ENCODE measurements at places on chromosomes 4 and X.

DNA sequence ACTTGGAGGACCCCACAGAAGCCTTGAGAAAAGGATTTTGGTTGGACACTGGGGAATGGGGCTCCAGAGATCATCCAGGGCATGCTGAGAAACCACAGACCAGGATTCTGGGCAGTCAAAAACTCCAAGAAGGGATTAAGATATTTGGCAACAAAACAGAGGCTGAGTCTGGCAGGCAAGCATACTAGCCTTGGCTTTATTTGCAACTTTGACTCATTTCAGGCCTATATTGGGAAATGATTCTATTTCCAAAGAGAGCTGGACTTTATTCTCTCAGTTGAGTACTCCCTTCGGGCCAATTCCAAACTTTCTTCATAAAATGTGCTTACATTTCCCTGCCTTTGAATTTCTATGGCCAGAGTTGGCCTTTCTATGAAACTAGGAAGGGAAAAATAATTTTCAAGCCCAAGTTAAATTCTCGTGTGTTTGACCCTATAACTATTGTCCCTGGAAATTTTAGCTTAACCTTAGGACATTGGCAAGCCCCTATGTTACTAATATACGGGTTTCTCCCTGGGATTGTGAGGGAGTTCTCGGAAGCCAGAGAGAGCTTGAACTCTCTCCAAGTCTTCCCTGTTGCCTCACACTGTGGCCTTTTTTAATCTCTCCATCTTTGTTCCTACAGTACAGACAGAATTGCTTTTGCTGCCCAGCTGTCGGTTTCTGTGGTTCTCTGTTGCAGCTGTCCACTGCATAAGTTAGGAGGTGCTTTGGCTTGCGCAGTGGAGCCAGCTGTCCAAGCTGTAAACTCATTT lies 112.6 kb upstream of the FAM9A start:
- DNase-seq: no peak

GRCh38 chr4:26001413-26001812 lies 87.4 kb downstream of the SMIM20 start:
- no peak for DNase-seq

- no peak for DNase-seq
Observed at GRCh38 chr4:152039023-152039481, 278.2 kb upstream of the GATB start.

DNA sequence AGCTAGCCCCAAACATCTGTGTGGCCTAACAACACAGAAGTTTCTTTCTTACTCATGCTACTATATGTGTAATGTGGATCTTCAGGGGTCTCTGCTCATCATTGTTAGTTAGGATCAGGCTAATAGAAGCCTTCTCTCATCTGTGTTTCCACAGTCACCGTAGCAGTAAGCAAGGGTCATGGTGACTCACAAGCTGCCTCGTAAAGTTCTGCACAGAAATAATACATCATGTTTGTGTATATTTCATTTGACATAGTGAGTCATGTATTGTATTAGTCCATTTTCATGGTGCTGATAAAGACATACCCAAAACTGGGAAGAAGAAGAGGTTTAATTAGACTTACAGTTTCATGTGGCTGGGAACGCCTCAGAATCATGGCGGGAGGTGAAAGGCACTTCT lies 38.7 kb downstream of the SLC4A4 start:
- DNase-seq: no peak

DNA sequence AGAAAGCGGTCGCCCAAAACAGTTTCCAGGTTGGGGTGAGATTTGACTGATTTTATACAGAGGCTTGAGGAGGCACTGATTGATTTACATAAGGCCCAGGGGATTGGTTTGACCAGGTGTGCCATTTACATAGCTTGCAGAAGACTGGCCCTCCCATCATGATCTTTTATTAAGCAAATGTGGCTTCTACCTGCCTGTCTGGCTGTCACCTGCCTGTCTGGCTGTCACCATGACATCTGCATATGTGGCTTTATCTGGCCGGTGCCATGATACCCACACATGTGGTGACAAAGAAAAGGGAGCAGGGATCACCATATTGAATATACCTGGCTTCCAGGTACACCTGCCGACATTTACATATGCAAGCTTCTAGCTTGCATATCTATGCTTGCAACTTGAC lies 17.0 kb upstream of the CDS1 start:
- no peak for DNase-seq

DNA sequence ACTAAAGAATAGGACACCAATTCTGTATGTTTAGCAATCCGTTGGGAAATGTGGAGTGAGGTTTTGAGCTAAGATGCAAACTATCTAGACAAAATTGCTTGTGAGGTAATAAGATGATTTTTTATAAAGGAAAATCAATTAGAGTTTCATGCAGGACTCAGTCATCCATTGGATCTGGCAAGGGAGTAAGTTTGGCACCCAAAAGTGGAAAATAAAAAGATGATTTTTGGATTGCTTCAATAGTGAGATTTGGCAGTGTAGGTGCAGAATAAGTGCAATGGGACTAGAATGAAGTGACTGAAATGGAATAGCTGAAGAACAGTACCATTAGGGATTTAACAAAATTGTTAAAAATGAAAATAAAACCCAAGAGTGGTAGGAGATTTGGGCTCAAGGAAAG lies 290.5 kb upstream of the EPHA5 start:
- no peak for DNase-seq

- DNase-seq: peak; percentile 58
Observed at GRCh38 chr4:30718021-30718542, 2.1 kb upstream of the PCDH7 start.

- no peak for DNase-seq
Observed at GRCh38 chr4:16123356-16124084, 39.7 kb upstream of the PROM1 start.

- DNase-seq: no peak
Observed at GRCh38 chr4:159023741-159024140, 79.1 kb upstream of the RAPGEF2 start.

DNA sequence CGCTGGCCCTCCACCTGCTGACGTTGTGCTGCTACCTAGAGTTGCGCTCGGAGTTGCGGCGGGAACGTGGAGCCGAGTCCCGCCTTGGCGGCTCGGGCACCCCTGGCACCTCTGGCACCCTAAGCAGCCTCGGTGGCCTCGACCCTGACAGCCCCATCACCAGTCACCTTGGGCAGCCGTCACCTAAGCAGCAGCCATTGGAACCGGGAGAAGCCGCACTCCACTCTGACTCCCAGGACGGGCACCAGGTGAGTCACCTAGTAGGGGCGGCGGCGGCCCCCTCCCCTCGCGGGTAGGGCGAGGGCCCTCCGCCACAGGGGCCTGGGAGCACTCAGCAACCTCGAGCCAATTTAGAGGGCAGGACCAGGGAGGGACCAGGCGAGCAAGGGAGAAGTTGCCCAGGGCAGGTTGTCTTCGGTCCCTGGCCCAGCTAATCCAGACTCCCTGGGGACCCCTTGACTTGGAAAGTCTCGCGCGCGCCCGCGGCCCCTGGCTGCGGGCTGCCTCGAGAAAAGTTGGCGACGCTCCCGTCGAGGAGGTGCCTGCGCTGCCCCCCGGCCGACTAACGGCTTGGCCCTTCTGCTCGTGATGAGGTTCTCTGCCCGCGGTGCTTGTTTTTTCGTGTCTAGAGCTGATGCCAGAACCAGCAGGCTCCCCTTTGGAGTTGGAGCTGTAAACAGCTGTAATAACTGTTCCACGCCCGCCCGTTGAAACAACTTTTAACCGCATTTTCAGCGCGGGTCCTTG lies 717 bp downstream of the EDA start:
- no peak for DNase-seq

DNA sequence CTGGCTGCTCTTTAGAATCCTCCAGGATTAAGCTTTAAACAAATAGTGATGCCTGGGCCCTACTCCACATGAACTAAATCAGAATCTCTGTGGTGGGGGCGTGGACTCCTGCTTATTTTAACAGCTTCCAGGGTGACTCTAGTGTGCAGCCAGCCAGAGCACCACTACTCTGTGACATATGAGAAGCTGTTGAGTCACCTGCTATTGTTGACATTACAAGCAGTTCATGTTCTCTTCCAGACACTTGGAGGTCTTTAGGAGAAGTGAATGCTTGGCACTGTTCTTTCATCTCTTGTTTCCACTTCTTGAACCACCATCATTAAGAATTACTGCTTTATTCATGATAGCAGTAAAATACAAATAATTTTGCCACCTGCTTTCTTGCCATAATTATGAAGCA lies 426 bp upstream of the C4orf51 start:
- DNase-seq: no peak

GRCh38 chrX:1462596-1463251 lies 10.0 kb upstream of the ASMTL start:
- DNase-seq: no peak

- no peak for DNase-seq
Observed at GRCh38 chrX:77704881-77705280, 81.1 kb downstream of the ATRX start.

DNA sequence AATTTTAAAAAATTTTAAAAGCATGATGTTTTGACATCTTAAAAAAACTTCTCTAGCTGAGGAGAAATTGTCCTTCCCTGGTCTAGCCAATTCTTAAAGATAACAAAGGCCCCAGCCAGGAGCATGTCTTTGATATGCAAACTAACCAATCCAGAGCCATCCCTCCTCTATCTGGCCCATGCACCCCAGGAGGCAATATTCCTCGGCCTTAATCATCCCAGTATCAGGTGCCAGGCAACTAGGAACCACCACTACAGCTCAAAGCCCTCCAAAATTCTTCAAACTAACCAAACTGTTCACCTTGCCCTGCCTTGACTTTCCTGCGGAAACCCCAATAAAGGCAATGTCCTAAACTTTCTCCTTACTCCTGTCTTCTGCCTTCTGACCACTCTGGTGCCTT lies 97.8 kb upstream of the USP9X start:
- DNase-seq: no peak

- no peak for DNase-seq
Observed at GRCh38 chr4:126719852-126720251, 912.9 kb upstream of the INTU start.

DNA sequence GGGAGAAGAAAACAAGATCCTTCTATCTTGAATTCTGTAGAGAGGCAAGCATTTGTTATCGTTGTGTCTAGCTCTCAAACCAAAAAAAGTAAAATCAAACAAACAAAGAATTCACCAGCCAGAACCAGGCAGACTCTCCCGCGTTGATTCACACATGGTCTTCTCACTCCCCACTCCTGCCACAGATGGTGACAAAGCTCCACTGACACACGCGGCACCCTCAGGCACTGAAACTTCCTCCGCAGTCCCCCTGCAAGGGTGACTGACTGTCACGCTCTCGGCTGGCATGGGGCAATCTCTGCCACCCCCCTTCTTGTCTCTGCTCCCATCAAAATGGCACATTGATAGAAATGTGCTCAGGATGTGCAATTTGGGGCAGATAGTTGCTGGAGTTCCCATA lies 304.9 kb downstream of the DHX15 start:
- DNase-seq: no peak

GRCh38 chr4:73446336-73446938 lies 10.4 kb downstream of the AFP start:
- peak; percentile 59 for DNase-seq

DNA sequence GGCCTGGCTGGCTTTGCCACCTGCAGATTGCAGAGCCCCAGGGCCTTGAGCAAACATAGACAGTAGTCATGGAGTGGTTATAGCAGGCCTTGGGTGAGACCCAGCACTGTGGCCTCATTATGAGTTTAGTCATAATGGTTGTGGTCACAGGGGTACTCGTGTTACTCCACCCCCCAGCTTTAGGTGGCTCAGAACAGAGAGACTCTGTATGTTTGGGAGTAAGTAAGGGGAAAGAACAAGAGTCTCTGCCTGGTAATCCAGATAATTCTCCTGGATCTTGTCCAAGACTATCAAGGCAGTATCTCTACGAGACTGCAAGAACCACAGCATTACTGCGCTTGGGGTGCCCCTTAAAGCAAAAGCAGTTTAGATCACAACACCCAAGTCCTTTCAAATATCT lies 62.3 kb upstream of the SCRG1 start:
- DNase-seq: no peak

GRCh38 chrX:134406356-134407064 lies 53.5 kb upstream of the HPRT1 start:
- DNase-seq: peak; percentile 10

- DNase-seq: no peak
Observed at GRCh38 chr4:174553031-174553430, 30.7 kb upstream of the HPGD start.

- no peak for DNase-seq
Observed at GRCh38 chrX:68945603-68946228, 116.9 kb downstream of the EFNB1 start.

- no peak for DNase-seq
Observed at GRCh38 chrX:110284159-110284558, 33.7 kb downstream of the AMMECR1 start.

DNA sequence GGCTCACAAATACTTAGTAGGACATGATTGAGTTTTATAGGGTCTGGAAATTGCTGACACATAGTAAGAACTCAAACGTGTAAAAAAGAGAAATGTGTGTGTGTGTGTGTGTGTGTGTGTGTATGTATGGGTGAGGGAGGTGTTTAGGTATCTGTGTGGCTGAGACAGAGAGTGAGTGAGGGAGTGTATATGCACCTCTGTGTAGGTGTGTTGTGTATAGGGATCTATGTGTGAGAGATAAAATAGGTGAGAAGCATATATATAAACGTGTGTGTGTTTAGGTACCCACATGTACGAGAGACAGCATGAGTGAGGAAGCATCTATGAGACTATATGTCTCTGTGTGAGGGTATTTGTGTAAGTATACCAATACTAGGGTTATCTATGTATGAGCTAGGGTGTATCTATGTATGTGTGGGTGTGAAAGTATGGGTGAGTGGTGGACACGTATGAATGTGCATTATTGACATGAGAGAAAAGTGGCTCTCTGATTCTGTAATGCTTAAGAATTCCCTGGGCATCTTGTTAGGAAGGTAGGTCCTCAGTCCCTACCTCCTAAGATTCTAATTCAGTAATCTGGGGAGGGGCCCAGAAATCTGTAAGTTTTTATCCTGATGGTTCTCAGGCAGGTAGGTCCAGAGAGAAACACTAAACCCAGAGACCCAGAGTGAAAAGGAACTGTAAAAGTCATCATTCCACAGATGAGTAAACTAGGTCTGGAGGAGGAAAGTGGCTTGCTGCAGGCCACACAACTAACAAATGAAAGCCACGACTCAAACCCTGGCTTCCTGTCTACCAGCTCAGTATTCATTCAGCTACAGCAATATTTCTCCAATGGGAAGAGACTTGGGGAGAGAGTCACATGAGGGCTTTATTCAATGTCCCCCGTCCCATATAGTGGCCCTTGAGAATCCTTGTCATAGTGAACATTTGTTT lies 237.0 kb downstream of the IDS start:
- DNase-seq: no peak

DNA sequence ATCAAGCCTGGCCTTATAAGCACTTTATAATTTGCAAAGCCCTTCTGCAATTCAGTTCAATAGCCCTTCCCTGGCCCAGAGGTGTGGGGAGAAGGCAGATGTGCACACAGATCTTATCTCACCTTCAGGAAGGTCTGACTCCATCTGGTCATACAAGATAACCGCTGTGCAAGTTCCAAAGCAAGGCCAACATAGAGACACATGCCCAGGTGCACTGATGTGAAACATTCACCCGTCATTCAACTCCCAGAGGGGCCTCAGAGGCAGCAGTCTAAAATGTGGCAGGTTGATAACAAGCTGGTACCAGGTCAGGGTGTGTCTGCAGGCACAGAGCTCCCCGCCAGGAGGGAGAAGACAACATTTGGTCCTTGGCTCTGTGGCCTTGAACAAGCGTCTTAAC lies 10.9 kb upstream of the WFS1 start:
- no peak for DNase-seq

- DNase-seq: no peak
Observed at GRCh38 chrX:131264053-131264452, 25.1 kb downstream of the IGSF1 start.

GRCh38 chrX:152926279-152926678 lies 28.4 kb downstream of the ZNF185 start:
- DNase-seq: peak; percentile 56

GRCh38 chr4:149370002-149370401 lies 445.6 kb downstream of the IQCM start:
- DNase-seq: peak; percentile 4

All from HuH-7 (cell line).